ENCODE measurements at places on chromosomes 11 and 22.
A peak's percentile ranks its signal among the peaks of the same experiment; 100 is the strongest.

GRCh38 chr11:76047231-76047630 is 159.1 kb downstream of the WNT11 start:
- no peak for DNase-seq

DNA sequence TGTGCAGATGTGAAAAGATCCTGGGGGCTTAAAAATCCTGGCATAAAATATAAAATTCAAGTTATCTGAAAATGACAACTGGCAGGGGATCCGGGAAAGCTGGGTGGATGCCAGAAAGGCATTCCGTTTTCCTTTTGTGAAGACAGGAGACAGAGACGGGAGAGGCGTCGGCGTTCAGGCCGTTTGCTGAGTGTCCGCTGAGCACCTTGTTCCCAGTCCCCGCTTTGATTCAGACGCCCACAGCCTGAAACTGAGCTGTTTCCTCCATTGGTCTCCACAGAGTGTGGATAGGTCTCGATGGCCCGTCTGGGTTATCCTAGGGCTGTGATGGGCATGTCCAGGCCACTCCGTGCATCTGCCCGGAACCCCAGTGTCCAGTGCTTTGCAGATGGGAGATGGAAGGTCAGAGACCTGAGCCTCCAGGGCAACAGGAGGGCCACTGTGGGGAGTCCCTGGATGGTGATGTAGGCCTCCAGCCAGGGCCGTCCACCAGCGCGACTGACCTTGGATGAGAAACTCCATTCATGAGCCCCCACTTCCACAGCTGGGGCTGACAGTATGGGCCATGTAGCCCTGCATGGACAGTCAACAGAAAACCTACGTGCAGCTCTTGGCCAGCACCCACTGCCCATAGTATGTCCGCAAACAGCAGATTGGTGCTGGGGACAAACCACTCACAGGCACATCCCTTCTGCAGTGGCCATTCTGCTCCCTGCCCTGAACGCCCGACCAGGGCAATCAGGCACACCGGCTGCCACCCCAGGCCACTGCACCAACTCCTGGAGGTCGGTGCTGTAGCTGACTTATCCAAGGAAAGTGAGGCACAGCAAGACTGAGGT is 11.6 kb downstream of the MRGPRF start:
- no peak for DNase-seq

DNA sequence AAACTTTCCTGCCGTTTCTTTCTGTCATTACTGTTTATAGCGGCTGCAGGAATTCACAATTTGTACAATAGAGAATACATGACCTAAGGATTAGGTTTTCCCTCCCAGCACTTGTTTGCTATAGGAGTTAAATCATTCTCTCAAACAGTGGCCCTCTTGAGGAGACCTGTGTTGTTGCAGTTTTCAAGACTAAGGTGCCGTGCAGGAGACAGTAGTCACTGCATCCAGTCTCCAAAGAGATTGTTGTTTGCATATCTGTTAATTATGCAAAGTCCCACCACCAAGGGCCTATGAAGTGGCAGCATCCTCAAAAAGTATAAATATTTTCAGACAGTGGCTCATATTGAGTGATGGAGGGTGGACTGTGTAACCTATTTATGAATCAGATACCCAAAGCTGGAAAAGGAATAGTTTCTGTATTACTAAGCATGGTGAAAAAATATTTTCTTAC is 2.3 kb downstream of the PRSS23 start:
- peak; percentile 42 for DNase-seq

- peak; percentile 97 for DNase-seq
These were observed 39.7 kb downstream of the OR4D9 start for GRCh38 chr11:59550842-59551658.

- DNase-seq, result no peak
These were observed 876.3 kb downstream of the FAM181B start for GRCh38 chr11:81857386-81857785.

GRCh38 chr11:13051257-13051656 is 42.1 kb downstream of the RASSF10 start:
- DNase-seq, result no peak

- no peak for DNase-seq
These were observed 36.9 kb upstream of the SYT13 start for GRCh38 chr11:45322891-45323600.

GRCh38 chr11:31050061-31050765 is 319.3 kb downstream of the DCDC1 start:
- no peak for DNase-seq

- no peak for DNase-seq
These were observed 10.7 kb upstream of the SESN3 start for GRCh38 chr11:95241681-95242081.

DNA sequence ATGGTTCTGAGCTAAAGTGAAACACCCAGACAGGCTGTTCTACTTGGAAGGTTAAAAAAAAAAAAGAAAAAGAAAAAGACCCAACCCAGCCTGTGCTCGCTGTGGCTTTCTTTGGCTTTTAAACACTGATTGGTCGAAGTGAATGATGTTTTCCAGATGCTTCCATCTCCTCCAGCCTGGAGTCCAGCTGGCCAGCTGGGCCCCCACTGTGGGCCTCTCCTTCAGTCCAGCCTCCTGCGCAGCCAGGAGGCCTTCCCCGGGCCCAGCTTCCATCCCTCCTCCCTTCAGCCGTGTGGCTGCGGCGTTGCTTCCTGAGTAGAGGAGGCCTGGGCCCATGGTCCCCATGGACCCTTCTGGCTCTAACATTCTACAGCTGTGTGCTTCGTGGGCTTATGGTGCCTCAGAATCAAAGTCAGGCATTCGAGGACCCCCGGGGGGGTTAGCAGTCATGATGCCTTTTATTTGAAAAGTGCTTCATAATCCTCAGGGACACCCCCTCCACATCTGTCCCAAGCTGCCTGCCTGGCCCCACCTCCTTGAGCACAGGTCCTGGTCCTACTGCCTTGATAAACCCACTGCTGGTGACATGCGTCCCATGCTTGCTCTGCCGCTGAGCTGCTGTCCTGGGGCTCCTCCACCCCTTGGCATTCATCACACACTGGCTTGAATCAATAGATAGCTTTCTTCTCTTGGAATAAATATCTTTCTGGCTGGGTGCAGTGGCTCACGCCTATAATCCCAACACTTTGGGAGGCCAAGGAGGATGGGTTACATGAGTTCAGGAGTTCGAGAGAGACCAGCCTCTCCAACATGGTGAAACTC is 42.2 kb upstream of the FBLN1 start:
- no peak for DNase-seq

DNA sequence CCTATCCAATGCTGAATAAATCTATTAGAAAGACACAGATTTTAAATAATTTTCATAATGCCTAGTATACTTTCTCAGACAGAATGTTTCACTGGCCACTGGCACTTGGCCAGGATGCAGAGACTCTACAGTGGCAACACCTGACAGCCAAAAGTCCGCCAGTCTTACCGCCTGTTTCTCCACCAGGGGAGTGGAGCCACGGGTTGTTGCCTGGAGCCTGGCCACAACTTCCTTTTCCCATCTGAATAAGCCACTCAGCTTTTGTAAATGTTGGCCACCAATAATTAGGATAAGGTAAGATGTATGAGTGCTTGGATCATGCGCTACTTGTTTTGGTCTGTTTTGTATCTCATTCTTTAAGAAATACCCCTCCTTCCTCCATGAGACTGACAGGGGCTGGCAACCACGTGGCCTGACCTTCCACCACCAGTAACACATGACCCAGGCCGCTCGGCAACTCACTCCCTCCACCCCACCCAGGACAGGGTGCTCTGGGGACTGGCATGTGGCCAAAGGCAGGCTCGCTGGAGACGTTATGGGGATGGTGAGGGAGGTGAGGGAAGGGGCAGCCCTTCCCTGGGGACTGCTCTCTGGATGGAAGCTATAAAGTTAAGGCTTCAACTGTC is 93.0 kb upstream of the BID start:
- no peak for DNase-seq

- DNase-seq, result no peak
These were observed 55.2 kb downstream of the NECTIN1 start for GRCh38 chr11:119673759-119674336.

- no peak for DNase-seq
These were observed 453.6 kb downstream of the TMEM135 start for GRCh38 chr11:87491381-87491780.

DNA sequence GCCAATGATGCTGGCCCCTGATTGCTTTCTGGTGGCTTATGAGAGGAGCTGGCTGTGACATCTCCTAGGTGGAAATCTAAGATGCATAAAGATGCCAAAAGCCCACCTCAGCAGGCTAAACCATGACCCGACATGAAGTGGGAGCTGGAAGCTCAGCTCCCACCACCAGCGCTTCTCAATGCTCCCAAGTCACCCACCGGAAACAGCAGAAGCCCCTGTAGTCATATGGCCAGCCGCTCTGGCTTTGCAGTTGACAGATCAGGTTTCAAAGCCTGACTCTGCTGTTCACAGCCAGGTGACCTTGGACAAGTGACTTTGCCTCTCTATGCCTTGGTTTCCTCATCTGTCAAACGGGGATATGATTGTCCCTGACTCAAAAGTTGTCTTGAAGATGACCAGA is 29.1 kb upstream of the ANO1 start:
- no peak for DNase-seq

DNA sequence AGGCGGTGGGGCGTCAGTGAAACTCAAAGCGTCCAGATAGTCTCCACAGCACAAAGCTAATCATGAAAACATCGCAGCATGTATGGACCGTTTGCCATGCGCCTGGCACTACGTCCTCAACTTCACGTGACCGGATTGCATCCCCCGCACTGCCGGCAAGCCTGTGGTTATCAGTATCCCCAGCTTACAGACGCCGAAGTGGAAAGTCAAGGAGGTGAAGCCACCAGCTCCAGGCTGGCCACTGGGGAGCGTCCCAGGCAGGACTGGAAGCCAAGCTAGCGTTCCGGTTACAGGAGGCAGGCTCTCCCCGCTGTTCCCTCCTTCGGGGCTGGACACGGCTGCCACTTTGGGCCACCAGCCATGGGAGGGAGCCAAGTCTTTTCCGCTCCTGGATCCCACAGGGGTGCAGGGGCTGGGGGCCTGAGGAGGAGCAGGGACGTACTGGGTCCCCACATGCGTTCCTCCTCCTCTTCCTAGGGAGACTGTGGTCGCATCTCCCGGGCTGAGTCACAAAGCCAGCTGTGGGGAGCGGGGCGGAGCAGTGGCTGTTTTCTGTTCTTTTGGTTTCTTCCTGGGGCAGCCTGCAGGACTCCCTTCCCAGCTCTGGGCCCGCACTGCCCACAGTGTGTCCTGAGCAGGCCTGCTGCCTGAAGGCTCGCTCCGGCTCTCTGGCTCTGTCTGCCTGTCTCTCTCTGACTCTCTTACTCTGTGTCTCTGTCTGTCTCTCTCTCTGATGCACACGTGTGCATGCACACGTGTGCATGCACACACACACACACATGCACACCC is 4.3 kb upstream of the OSBPL5 start:
- DNase-seq, result no peak

DNA sequence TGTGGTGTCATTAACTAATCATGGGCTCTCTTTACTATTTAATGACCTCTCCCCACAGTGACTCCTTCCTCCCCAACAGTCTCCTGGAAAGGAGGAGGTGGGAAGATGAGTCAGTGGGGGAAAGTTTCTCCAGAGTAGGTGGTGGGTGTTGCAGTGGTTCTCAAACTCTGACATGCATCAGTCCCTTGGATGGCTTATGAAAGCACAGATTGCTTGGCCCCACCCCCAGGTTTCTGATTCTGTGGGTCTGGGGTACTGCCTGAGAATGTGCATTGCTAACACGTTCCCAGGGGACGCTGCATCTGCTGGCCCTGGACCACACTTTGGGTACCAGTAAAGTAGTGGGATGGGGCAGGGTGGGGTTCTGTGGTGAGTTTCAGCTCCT is 9.8 kb downstream of the CD82 start:
- no peak for DNase-seq

DNA sequence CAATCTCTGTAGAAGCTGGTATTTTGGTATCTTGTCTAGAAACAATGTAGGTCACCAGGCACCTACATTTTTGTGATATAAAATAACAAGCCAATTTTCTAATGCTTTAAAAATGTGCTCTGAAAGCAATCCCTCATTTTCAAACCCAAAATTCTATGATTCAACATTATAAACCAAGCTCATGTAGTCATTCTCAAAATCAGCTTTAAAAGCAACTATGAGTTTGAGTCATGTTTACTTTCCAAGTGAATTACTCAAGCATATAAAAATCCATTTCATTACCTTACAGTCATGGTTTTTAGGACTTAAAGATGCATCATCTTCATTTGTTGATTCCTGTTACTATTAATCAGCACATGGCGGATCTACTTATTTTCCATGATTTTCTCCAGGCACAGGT is 216.4 kb downstream of the GRM5 start:
- DNase-seq, result no peak

DNA sequence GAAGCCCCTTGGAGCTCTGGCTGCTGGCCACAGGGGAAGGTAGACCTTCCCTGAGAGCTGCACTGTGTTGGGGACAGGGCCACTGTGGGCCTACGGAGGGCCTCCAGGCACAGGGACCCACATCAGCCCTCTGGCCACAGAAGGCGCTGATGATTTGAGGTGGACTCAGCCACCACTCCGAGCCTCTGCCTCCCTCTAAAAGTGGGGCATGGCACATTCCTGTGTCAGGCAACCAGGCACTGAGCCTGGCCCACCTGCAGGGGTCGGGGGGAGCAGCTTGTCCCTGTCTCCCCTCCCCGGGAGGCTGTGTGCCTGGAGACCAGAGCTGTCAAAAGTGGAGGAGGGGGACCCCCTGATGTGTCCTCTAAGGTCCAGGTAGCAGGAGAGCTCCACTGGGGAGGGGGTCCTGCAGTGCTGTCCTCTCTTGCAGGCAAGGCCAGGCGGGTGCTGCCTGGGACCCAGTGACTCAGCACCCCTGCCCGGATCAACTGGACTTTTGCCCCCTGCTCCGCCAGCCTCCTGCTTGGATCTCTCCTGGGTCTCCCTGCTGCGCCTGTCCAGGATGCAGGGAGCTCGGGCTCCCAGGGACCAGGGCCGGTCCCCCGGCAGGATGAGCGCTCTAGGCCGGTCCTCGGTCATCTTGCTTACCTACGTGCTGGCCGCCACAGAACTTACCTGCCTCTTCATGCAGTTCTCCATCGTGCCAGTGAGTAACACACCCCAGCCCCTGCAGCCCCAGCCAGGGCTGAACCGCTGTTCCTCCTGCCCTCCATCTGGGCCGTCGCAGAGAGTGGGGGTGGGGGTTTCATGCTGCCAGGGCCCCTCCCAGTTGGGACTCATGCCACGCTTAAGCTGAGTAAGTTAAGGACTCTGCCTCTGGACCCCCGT is 17.5 kb upstream of the CDKN1C start:
- no peak for DNase-seq

DNA sequence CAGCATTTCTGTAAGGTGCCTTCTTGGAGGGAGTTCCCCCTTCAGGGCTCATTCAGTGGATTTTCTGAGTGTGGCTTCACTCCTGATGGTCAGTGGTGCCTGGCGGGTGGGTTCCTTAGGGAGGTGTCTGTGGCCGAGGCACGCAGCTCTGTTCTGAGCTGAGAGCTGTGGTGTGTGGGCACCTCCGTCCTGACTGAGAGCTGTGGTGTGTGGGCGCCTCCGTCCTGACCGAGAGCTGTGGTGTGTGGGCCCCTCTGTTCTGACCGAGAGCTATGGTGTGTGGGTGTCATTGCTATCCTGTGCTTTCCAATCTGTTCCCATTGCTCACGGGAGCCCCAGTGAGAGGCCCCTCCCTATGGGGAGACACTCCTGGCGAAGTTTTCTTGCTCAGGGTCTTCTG is 39.8 kb downstream of the MUC6 start:
- no peak for DNase-seq

- DNase-seq, result no peak
These were observed 31.9 kb upstream of the IGLL5 start for GRCh38 chr22:22855617-22856308.

- no peak for DNase-seq
These were observed 37.2 kb downstream of the PARVA start for GRCh38 chr11:12414611-12415010.

GRCh38 chr11:58770627-58771457 is 39.1 kb upstream of the GLYAT start:
- DNase-seq, result no peak
